ENCODE measurements at places on chromosomes 4 and X.
A peak's percentile ranks its signal among the peaks of the same experiment; 100 is the strongest.

- DNase-seq: no peak
Observed at GRCh38 chr4:93084599-93085305, 743.8 kb upstream of the ATOH1 start.

DNA sequence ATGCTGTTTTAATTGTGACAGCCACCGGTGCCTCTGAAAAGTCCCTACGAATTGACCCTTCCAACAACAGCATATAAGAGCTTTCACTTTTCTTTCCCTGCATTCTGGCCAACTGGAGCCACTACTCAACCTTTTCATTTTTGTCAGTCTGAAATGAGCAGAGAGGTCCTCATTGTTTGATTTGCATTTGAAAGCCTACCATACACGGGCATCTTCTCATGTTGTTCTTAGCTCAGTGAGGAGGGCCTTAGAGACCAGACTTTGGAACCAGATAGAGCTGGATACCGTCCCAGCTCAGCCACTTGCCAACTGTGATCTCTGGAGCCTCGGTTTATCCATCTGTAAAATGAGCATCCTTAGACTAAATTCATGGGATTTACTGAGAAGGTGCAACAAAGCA is 16.9 kb upstream of the TMSB4X start:
- DNase-seq: no peak

DNA sequence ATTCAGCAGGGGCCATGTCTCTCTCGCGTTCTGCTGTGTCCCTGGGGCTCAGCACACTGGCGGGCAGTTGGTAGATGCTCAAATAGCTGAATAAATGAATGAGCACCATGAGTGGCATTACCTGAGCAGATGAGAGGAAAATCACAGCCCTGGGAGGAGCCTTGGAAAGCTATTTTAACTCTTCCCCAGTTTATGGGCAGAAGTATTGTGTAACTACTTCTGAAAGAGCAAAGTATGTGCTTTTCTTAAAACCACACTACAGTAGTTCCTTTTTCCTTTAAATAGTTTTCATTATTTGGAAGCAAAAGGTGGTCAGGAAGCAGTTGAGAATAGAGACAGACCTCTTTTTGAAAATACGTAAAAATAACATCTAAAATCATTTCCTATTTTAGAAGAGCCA is 3.0 kb upstream of the PLAC1 start:
- DNase-seq: no peak

- DNase-seq: no peak
Observed at GRCh38 chr4:4182835-4183568, 43.7 kb downstream of the OTOP1 start.

DNA sequence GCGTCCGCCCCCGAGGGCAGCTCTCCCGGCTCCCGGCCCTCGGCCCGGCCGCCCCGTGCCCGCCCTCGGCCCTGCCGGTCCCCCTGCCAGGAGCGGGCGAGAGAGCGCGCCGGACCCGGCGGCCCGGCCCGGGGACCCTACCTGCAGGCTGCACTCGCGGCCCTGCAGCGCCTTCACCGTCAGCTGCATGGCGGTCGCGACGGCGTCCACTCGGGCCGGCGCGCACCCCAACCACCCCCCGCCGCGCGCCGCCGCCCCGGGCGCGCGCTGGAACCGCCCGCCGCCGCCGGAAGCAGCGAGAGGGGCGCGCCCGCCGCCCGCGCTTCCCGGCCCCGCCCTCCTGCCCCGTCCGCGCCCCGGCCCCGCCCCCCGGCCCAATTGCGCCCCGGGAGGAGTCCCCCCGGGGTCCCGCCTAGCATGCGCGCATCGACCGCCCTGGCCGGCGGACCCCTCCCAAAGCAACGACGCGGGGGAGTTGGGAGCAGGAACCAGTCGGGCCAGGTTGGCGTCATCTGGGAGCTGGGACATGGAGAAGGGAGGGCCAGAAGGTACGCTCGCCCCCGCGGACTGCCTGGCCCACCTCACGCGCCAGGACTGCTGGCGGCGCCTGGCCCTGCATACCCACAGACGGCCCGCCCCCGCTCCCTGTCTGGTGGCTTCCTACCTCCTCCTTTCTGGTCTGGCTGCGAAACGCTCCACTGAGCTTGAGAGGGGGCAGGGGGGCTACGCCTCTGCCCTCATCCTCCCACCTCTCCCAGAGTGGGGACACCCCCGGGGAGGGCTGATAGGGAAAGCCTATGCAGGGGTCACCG is at the start of gene UBL4A:
UBL4A (minus strand) TSS at position 220 of the 812 bp plus-strand sequence; CDS start at position 189, 31 bp downstream.
- peak; percentile 70 for DNase-seq

GRCh38 chr4:131348263-131348662 is 1800.8 kb upstream of the PCDH10 start:
- DNase-seq: no peak

GRCh38 chr4:48033825-48034413 is 17.3 kb downstream of the NIPAL1 start:
- peak; percentile 62 for DNase-seq

- DNase-seq: no peak
Observed at GRCh38 chr4:139108567-139109128, 68.4 kb downstream of the ELF2 start.

DNA sequence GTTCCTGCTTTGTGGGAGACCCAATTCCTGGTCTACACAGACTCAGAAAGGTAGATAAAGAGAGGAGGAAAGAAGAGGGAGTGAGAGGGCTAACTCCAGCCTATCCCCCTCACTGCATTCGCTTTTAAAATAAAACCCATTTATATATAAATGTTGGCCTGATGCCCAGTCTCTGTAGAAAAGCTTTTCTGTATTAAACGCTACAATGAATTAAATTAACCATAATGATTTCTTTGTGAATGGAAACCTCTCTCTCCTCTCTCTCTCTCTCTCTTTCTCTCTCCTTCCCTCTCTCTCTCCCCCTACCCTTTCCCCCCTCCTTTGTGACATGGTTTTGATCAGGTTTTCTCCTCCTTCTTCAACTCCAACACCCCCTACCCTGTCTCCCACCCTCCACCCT is 34.8 kb downstream of the PJA1 start:
- DNase-seq: no peak

GRCh38 chr4:143575331-143575730 is 61.8 kb downstream of the SMARCA5 start:
- no peak for DNase-seq

- DNase-seq: no peak
Observed at GRCh38 chrX:118189000-118189399, 72.4 kb upstream of the KLHL13 start.

DNA sequence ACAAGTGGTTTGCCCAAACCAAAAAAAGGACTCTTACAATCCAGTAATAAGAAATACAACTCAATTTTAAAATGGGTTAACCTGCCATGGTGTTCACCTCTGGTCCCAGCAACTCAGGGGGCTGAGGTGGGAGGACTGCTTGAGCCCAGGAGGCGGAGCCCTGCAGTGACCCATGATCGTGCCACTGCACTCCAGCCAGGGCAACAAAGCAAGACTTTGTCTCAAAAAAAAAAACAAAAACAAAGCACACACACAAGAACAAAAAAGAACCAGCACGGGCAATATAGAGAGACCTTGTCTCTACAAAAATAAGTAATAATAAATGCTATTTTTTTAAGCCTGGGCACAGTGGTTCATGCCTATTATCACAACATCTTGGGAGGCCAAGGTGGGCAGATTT is 28.7 kb downstream of the ARAP2 start:
- DNase-seq: no peak

GRCh38 chr4:132383571-132384199 is 765.4 kb upstream of the PCDH10 start:
- DNase-seq: no peak

DNA sequence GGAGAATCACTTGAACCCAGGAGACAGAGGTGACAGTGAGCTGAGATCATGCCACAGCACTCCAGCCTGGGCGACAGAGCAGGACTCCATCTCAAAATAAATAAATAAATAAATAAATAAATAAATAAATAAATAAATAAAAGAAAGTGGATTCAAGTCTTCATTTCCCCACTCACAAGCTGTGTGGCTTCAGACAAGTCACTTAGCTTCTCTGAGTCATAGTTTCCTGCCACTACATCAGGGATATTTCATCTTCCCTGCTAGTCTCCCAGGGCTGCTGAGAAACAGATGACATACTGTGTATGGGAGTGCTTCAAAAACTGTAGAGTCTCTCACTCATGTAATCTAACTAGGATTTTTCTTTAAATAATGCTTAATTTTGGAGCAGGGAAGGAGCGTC is 37.2 kb downstream of the TBC1D9 start:
- no peak for DNase-seq

DNA sequence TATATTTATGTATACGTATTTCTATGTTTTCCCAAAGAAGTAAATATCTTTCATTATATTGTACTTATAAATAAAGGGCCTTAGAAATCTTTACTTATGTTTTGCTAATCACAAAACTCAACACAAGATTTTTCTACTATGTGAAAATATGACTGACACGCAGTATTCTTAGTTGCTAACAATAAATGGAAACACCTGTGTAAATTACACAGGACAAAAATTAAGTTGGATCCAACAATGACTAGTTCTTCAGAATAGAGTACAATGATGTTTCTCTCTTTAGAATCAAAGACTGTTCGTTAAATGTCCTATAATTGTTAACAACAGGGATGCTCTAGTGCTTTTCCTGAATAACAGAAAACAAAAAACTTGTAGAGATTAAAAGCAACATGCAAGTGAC is 96.1 kb downstream of the PPP3CA start:
- DNase-seq: no peak

- DNase-seq: no peak
Observed at GRCh38 chr4:99536848-99537247, 26.0 kb downstream of the C4orf17 start.

GRCh38 chr4:117783716-117784115 is 250.6 kb upstream of the NDST3 start:
- no peak for DNase-seq

Measured in immature natural killer cell (primary cell).